ENCODE measurements at places on chromosomes 12 and 14.

DNA sequence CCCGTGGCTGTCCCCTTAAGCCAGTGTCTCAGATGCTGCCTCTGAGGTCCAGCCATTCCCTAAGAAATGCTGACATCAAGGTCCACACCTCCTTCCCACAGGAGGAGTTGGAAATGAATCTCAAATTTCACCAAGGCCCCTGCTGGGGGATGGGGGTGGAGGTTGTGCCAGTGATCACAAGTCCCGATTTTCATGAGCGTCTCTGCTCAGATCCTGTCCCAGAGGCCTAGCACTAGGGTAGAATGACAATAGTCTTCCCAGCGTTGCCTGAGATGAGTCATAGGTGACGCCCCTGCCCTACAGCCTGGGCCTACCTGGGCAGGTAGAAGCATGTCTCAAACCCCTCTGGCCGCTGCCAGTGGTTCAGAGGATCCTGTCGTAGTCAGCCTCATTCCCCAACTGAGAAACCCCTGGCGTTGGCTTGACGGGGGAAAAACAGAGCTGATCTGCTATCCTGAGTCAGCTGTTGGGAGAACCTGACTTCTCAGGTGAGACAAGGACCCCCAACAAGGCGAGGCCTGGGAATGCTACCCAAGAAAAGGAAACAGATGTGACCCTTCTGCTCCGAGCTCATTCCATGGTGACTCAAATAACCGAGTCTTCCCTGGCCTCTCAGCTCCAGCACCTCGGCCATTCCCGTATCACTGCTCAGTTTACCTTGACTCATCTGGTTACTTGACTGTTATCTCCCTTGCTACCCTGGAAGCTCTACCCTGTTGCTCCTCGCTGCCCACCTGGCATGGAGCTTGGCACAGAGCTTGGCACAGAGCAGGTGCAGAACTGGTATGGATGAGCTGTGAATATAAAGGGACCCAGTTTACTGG lies 21.8 kb upstream of the SPPL3 start:
- no peak for DNase-seq

GRCh38 chr12:7061138-7061537 lies 620 bp downstream of the C1S start:
- no peak for DNase-seq

- no peak for DNase-seq
Measured at GRCh38 chr14:93720981-93721483, 67.3 kb downstream of the PRIMA1 start.

DNA sequence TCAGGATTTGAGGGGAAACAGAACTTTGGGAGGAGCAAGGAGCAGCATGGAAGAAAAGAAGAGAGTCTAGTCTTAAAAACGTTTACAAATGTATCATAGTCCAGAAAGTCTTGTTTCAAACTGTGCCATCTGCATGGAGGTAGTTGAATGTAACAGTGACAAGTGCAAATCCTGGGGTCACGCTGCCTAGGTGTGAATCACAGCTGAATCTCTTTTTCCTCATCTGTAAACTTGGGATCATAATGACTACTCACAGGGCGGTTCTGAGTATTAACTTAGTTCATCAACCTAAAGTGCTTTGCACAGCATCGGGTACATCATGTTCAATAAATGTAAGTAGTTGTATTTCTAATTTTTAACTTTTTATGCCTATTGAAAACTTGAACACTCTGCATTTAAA lies 208.5 kb downstream of the CHST11 start:
- no peak for DNase-seq

- no peak for DNase-seq
Measured at GRCh38 chr14:82796086-82796485, 1262.4 kb upstream of the SEL1L start.

Measured in stimulated activated CD8-positive, alpha-beta memory T cell treated with anti-CD3 and anti-CD28 coated beads, Interleukin-12 subunit alpha, Interleukin-12 subunit beta, amount 100 ng/mL, for 4 hours (primary cell).